Naive B cell (primary cell): ENCODE measurements at places on chromosomes 11 and 22.

GRCh38 chr11:126585388-126585773 is 229.9 kb downstream of the ST3GAL4 start:
- no peak for DNase-seq

DNA sequence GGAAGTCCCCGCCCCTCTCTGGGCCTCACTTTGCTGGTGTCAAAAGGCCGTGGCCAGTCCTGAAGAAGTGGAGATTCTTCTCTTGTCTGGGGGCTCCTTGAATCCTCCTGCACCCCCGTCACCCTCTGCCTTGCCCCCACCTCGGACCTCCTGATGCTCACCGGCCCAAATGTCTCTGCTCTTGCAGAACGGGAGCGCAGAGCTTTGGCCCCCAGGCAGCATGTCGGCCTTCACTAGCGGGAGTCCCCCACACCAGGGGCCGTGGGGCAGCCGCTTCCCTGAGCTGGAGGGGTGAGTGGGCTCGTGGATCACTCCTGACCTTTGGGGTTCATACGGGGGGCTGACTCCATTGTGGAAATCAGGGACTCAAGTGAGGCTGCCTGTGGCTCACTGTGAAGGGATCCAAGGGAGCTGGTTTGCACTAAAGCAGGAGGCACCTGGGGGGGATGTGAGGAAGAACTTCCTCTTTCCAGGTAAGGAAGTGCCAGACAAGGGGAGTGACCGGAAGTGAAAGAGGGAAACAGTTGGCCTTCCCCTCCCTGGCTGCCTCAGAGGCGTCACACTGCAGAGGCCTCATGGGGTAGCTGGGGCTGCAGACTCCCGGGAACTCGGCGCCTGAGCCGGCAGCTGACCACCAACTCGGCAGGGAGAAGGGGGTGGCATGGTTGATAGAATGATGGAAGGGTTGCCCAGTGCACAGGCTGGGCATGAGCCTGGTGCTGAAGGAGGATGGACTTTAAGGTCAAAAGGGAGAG is 23.1 kb downstream of the CSF2RB start:
- no peak for DNase-seq

- no peak for DNase-seq
Measured at GRCh38 chr11:19805827-19806226, 93.2 kb downstream of the NAV2 start.

GRCh38 chr11:22161489-22161888 is 31.4 kb upstream of the ANO5 start:
- no peak for DNase-seq

DNA sequence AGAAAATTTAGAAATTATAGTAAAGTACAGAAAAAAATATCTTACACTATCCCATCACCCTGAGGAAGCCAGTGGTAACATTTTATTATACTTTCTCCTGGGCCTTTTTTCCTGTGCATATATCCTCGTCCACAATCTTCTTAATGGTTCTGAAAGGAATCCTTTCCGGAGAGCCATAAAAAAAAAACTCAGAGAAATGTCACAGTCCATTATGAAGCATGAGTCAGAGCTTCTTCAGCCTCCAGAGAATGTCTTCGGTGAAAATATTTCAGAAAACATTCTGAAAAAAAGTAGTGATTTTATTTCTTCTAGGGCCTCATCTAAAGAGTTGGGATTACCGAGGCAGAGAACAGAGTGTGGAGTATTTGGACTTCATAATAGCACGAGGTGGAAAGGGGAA is 163.4 kb downstream of the INSC start:
- no peak for DNase-seq

DNA sequence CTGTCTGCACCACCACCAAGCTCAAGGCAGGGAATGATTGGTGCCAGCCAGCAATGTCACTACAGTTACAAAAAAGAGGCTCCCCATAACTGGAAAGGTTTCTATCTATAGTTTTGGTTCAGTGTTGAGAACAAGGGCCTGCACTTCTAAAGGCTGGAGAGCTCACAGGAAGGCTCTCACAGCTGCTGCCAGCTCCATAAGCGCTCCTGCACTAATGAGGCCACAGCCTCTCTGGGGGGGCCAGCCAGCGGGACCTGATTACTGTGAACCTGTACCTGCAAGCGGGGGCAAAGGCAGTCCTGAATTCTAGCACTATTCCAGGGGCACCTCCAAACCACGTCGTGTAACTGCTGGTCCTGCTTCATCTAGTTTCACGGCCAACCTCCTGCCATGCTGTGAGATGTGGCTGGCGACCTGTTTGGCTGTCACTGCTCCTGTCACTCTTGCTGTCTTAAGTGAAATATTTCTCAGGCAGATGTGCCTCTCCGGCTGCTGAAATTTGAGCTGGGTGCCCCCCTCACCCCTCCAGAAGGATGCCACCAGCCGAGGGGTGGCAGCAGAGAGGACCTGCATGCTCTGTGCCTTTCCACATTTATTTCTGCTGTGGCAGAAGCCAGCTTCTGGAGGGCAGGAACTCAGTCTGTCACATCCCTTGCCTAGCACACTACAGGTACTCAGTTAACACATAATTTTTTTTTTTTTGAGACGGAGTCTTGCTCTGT is 53.3 kb upstream of the ARFGAP3 start:
- no peak for DNase-seq

- peak; percentile 93 for DNase-seq
Measured at GRCh38 chr11:73152861-73153483, 10.9 kb upstream of the FCHSD2 start.

- DNase-seq: no peak
Measured at GRCh38 chr22:29463629-29464028, 16.4 kb upstream of the NEFH start.

GRCh38 chr11:61129639-61130523 is 27.6 kb downstream of the CD5 start:
- peak; percentile 83 for DNase-seq

DNA sequence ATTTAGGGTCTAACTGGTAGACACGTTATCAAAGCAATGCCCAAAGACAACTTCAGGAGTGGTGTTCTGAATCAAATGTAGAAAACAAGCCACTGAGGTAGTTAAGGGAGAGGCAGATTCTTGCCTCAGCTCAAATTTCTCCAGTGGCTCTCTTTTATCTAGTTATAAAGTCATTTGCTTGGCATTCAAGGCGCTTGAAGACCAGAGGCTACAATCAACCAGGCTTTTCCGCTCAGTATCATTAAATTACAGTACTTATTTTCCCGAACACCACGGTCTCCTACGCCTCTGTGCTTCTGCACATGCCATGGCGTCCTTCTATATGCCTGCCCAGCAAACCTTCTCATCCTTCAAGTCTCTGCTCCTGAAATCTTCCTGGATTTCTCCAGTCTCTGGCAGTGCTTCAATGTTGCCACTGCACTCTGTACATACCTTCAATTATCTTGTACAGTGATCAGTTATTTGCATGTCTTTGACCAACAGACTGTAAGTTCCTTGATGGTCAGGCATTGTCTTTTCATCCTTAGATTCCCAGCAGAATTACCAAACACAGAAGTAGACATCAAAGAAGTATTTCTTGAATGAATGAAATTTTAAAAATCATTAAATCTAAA is 1.4 kb downstream of the POGLUT3 start:
- DNase-seq: no peak

GRCh38 chr22:35150183-35151107 is 84.5 kb downstream of the ISX start:
- DNase-seq: peak; percentile 42

GRCh38 chr11:6727971-6728760 is 43.6 kb downstream of the OR2AG2 start:
- DNase-seq: no peak

GRCh38 chr22:45502215-45503049 is at the start of gene FBLN1:
Gene FBLN1, plus strand, starts transcription at chr22:45502883. Its CDS starts 103 bp downstream, at chr22:45502986.
- DNase-seq: no peak

DNA sequence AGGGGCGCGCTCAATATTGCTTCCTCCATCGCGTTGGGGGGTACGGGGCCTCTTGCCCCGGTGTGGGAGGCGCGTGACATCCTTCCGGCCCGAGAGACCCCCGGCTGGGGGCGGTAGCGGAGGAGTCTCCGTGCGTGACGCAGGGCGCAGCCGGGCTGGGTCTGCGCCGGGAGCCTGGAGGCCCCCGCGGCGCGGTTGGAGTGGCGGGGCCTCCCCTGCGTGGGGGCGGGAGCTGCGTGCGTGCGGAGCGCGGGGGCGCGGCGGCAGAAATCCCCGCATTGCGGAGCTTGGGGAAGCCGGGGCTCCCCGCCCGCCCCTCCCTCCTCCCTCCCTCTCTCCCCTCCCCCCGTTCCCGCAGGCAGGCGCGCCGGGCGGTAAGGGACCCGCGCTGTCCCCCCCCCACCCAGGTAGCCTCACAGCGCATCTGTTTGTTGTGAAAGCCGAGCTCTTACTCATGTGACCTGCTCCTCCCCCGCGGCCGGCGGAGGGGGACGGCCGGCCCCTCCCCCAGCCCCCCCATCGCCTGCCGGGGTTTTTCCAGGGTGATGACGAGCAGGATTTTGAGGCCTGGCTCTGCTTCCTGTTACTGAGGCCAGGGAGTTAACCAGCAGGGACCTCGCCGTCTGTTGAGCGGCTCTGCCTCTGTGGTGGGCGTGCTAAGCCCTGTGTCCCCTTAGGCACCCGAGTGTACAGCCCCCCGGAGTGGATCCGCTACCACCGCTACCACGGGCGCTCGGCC is 1.6 kb downstream of the PIM3 start:
- peak; percentile 82 for DNase-seq

DNA sequence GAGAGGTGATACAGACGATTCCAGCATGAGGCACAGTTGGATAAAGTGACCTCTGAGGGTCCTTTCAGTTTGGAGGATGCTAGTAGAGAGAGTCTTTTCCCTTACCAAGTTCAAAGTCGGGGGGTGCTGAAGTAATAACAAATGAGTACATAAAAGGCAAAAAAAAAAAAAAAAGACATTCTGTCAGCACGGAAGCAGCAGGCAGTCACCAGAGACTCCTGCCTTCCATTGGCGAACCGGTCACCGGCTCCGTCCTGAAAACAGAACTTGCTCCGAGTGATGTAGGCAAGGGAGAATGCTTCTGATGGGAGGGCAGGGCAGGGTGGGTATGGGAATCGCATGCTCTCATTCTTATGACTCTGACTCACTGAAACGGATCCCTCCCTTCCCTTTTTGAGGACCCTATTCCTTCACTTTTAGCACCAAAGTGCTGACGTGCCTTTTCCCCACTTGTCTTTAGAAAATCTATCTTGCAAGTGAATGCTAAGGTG is 65.9 kb downstream of the PRR5L start:
- DNase-seq: no peak

GRCh38 chr11:114651145-114651718 is 27.1 kb upstream of the NXPE2 start:
- DNase-seq: no peak

DNA sequence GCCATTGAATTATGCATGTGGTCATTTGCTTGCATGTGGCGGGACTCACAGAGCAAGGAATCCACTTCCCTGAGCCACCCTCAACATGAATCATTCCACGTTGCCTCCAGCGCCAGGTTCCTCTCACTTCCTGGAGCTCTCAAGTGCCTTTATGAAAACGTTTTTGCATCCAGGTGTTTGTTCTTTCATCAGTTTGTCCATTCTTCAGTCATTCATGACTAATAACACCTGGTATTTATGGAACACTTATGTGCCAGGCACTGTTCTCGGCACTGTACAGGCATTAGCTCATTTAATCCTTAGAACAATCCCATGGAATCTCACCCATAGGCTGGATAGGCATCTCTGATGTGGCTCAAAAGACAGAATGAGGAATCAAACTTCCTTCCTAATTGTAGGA is 256.1 kb upstream of the SYN3 start:
- DNase-seq: no peak

DNA sequence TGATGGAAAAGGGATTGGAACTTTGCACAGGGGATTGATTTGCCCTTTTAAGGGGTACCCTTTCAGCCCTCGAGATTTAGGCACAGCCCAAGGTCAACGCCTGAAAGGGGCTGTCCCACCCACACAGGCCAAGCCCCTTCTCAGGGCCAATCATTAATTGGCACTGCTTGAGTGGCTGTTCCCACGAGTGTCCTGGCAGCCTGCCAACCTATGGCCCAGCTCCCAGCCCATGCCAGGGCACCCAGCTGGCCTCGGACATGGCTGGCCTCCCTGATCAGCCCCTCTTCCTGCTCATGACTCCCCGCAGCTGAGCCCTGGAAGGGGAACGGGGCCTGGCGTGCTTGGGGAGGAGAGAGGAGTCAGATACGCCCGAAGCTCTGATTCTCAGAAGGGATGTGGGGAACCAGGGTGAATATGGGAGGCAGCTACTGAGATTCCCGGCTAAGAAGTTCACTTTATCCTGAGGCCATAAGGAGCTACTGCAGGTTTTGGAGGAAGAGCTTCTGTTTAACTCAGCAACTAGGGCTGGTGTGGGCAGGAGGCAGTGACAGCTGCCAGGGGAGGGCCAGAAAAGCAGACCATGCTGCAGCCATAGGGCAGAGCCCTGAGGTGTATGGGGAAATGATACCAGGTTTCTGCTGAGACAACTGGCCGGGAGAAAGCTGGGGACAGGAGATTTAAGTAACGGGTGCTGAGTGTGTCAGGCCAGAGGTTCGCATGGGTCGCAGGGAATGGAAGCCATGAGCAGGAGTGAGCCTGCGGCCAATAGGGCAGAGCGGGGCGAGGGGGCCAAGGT is 30.0 kb downstream of the WNT7B start:
- DNase-seq: peak; percentile 17

GRCh38 chr11:132472411-132473172 is 1059.7 kb downstream of the OPCML start:
- DNase-seq: no peak

DNA sequence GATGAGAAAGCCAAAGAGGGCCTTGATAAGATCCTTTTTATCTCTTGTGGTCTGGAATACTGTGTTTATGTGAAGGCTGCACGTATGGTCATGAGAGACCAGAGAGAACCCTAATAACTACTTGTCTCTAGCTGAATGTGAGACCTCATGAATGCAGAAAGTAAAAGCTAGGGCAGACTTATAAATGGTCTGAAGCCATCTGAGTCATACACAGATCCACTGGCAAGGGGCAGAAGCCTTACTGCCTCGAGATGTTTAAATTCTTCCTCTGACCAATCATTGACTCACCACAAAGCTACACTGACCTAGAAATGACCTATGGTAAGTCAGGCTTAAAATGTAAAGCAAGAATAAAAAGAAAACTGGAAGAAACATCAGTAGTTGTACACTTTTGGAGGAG is 22.7 kb upstream of the OR4B1 start:
- no peak for DNase-seq

DNA sequence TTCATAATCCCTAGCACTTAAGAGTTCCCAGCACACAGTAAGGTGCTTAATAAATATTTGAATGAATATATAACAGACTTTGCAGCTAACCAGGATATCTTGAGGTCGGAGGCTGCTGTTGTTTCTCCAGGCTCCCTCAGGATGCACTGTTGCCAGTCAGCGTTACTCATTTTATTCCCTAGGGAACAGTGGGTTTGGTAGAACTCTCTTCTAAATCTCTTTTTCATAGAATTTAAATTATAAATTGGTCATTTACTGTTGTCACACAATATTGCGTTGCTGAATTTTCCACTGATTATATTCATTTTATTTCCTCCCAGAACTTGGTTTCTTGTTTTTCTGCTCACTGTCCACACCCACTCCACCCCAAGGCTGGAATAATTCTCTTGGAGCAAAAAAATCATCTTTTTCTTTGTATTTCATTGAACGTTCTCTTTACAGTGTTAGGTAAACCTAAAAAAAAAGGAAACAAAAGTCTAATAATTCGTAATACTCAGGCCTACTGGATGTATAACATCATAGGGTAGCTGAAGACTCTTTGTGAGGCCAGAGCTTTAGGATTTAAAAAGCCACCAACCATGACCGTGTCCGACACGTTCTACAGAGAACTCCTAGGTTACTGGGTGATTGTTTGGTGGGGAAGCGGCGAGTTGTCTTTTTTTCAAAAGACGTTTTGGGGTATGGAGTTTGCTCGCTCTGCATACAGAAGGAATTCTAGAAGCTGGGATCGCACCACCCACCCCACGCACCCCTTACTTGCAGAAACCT is 766 bp upstream of the CAPRIN1 start:
- DNase-seq: no peak
